Mesenchymal stem cell (in vitro differentiated cells and primary cell): ENCODE measurements at places on chromosomes 3 and 15.

DNA sequence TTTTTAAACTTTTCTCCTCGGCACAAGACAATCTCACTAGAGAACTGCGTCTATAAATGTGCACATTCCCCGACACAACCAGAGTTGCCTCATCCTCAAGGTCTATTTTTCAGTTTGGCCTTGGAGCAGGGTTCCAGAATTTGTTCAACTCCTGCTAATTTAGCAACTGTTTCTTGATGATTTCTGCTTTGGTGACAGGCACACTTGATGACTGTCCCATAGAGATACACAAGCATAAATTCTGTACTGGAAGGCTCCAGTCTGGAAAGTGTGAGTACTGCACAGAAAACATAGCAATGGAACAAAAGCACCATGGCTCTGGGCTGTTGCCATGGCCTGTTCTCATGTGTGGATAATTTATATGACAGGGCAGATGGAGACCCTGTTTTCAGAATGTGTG is 379.6 kb upstream of the PDZRN3 start:
- DNase-seq, result no peak
- no peaks in the 10 kb centered on the region for H3K27me3 ChIP-seq
- no peak overlapping the region for H3K27ac ChIP-seq
- H3K36me3 ChIP-seq, result no peaks in the 10 kb centered on the region

- peaks cover 30% of the 10 kb centered on the region for H3K36me3 ChIP-seq
- no peaks in the 10 kb centered on the region for H3K27me3 ChIP-seq
- peak overlapping the region; percentile 98 for H3K27ac ChIP-seq
- no peak overlapping the region for H3K4me3 ChIP-seq
Measured at GRCh38 chr3:129592381-129593131, 13.9 kb downstream of the PLXND1 start.

DNA sequence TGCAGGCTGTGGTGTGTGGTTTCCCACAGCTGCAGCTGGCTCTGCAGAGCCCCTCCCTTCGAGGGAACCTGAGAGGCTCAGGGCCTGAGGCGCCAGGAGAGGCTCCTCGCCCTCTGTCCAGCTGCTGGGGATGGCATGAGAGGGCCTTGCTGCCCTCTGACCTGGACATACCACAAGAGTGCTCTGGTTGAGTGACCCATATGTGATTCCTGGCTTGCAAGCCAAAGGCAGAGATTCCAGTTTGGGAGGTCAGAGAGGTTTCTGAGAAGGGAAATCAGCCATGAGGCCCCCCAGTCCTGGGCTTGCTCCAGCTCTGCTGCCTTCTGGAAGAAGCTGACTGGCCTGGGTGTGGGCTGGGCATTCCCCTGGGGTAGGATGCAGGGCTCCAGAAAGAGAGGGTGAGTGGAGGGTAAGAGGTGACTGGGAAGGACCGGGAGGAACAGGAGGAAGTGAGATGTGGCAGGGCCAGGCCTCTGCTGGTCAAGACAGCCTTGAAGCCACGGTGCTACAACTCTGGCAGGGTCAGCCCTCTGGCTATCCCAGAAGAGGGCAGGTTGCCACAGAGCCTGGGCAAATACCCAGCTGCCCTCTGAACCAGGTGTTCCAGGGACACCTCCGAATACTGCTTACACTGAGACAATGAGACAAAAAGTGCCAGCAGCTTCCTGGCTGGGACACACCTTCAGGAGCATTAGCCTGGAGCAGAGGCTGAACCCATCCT is 16.0 kb upstream of the SRP14 start:
- no peaks in the 10 kb centered on the region for H3K27me3 ChIP-seq
- peaks cover 52% of the 10 kb centered on the region for H3K4me1 ChIP-seq
- DNase-seq, result peak; percentile 77
- H3K36me3 ChIP-seq, result peaks cover 5% of the 10 kb centered on the region
- H3K4me3 ChIP-seq, result no peak overlapping the region

DNA sequence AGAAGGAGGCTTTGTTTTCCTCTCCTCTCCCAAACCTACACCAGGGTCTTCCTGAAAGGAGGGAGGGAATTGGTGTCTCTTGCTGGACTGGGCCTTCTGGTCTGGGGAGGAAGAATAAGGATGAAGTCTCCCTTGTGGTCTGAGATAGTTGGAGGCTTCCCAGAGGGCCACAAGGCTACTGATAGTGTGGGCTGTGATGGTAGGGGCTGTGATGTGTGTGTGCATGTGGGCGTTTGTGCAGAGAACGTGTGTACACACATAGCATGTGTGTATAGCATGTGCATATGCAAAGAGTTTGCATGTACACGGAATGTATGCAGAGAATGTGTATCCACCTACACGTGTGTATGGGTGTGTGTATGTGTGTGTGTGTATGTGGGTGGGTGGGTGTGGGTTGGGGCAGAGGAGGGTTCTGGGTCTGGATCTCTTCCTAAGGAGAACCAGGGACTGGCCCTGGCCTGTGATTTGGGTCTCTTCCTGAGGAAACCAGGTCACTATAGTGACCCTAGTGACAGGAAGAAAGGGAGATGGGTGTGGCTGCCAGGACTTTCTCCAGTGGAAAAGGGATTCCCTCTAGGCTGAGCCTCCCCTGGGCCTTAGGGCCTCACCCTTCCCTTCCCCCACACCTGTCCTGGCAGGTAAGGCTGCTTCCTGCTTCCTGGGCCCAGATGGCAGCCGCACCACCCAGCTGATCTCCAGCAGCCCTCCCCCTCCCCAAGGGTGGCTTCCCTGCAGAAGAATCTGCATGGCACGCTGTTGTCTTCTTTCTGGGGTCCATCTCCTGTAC is 1.7 kb downstream of the FLNB start:
- H3K27me3 ChIP-seq, result no peaks in the 10 kb centered on the region
- DNase-seq, result peak; percentile 42
- peak overlapping the region; percentile 76 for H3K4me3 ChIP-seq
- H3K27ac ChIP-seq, result no peak overlapping the region

- no peaks in the 10 kb centered on the region for H3K4me1 ChIP-seq
- H3K27ac ChIP-seq, result peak overlapping the region; percentile 51
- H3K36me3 ChIP-seq, result peaks cover 7% of the 10 kb centered on the region
- peak; percentile 82 for DNase-seq
Measured at GRCh38 chr3:115806501-115806900, 183.2 kb downstream of the GAP43 start.

GRCh38 chr3:195834675-195835583 is 23.2 kb upstream of the MUC4 start:
- H3K4me1 ChIP-seq, result no peaks in the 10 kb centered on the region
- no peak overlapping the region for H3K27ac ChIP-seq

DNA sequence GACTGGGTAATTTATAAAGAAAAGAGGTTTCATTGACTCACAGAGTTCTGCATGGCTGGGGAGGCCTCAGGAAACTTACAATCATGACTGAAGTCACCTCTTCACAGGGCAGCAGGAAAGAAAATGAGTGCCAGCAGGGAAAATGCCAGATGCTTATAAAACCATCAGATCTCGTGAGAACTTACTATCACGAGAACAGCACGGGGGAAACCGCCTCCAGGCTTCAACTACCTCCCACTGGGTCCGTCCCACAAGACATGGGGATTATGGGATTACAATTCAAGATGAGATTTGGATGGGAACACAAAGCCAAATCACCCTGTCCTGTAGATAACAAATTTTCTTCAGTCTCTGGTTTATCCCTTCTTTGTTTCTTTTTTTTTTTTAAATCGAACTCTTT is 31.0 kb upstream of the AVEN start:
- H3K27me3 ChIP-seq, result no peaks in the 10 kb centered on the region
- H3K36me3 ChIP-seq, result no peaks in the 10 kb centered on the region
- no peak for DNase-seq

DNA sequence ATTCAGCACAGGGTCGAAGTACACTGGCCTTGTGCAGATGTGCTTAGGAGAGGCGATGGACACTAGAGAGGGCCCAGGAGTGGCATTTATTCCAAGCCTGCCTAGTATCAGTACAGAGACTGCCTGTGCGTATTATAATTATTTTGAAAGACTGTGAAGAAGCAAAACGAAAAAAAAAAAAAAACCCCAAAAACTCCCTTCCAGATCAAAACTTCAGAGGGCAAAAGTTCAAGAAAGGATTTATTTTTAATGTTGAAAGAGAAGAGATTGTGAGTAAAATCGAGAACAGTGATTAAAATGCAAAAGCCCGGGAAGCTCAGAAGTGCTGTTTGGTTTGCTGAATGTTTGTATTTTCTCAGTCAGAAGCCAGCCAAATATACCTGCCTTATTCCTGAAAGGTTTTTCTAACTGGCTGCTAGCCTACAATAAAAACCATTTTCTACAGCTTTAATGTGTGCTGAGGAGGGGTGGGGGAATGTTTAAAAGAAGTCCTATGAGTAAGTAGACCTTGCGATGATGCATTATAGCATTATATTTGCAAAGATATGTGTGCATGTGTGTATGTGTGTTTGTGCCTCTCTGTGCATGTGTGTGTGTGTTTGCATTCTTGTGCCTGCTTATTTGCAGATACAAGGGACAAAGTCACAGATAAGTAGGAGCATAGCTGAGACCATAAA is 19.3 kb upstream of the LZTFL1 start:
- no peak overlapping the region for H3K27ac ChIP-seq
- H3K4me1 ChIP-seq, result no peaks in the 10 kb centered on the region
- no peak for DNase-seq
- no peaks in the 10 kb centered on the region for H3K36me3 ChIP-seq

GRCh38 chr3:140332131-140332530 is 345.7 kb upstream of the TRIM42 start:
- H3K27ac ChIP-seq, result no peak overlapping the region
- no peak overlapping the region for H3K4me3 ChIP-seq

DNA sequence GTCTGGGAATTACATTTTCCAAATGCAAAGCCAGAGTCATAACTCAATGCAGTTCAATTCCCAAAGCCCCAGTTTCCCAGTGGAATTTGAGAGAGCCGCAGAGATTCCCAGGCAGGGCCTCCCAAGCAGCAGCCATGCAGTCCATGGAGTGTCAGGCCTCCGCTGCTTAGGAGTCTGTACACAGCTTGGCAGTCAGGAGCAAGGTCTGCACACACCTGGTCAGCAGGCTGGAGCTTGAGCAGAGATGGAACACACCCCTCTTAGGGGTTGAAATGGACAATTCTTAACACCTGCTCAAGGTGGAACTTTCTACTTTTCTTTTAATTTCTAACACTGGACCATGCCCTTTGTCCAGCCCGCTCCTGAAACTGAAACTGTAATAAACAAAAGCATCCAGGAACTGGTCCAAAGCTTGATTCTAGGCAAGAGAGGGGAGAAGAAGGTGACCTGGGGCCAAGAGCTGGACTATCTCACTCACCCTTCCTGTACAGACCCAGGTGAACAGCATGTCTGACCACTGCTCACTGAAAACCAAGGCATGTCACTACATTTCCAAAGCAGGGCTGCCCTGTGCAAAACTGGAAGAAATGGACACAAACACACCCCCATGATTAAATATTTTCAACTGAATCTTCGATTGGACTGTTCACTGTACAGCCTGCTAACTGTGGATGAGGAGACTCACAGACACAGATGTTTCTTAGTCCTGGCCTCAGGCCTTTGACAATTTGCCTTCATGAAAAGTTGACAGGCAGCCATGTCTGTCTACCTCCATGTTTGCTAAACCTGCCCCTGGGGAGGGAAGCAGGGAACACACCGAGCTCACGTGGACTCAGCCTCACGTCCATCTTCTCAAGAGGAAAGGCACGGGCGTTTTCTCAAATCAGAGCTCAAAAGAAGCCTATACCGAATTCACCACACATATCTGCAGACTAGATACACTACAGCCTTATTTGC is 48.6 kb upstream of the DUSP7 start:
- H3K4me1 ChIP-seq, result peaks cover 4% of the 10 kb centered on the region
- H3K4me3 ChIP-seq, result no peak overlapping the region
- H3K27me3 ChIP-seq, result no peaks in the 10 kb centered on the region
- DNase-seq, result no peak
- no peak overlapping the region for H3K27ac ChIP-seq
- H3K36me3 ChIP-seq, result peaks cover 7% of the 10 kb centered on the region

DNA sequence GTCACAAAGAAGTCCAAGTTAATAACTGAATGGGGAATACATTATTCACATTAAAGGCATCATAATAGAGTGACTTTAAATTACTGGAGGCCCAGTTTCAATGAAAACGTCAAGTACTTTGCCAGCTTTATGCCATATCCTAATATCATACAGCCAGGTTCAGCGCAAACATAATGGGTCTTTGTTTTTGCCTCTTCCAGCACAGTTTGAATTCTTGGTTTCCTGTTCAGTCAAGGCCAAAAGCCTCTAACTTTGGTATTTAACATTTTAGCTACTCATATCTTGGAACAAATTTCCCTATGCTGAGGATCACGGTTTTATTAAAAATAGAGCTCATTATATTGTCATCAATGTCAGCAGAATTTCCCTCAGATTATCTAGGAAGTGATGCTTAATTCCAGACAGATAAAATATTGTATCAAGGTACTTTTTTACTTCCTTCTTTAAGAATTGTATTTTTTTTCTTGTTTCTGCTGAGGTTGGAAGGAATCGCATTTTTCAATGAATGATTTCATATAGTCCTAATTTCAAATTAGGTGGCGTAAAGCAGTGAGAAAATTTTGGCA is 269.2 kb downstream of the THRB start:
- no peak overlapping the region for H3K27ac ChIP-seq
- H3K36me3 ChIP-seq, result peaks cover 8% of the 10 kb centered on the region
- no peaks in the 10 kb centered on the region for H3K27me3 ChIP-seq
- DNase-seq, result no peak
- H3K4me3 ChIP-seq, result no peak overlapping the region

DNA sequence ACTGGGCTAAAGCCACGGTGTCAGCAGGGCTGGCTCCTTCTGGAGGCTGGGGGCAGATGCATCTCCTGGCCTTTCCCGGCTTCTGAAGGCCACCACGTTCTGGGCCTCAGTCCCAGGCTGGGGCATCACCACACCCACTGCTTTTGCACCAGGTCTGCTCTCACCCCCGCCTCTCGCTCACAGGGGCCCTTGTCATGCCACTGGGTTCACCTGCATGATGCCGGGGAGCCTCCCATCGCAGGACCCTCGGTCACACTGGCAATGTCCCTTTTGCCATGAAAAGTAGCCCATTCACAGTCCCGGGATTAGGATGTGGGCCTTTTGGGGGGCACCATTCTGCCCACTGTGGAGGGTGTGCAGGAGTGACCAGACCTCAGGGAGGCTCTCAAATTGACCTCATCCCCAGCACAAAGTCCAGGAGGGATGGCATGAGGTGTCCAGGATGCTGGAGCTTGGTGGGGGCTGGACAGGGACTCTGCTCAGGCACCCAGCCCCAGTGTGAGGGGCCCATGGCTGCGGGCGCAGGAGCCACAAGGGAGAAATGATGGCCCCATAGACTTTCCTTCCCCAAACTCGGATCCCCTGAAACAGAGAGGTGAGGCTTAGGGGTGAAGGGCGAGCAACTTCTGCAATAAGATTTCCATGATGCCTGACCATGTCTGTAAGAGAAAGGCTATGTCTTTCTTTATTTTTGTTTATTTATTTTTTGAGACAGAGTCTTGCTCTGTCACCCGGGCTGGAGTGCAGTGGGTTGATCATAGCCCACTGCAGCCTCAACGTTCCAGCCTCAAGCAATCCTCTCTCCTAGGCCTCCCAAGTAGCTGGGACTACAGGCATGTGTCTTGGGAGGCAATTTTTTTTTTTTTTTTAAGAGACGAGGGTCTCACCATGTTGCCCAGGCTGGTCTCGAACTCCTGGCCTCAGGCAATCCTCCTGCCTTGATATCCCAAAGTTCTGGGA is 189.1 kb downstream of the GOLGA6L6 start:
- H3K36me3 ChIP-seq, result no peaks in the 10 kb centered on the region
- no peak for DNase-seq
- no peak overlapping the region for H3K27ac ChIP-seq
- H3K27me3 ChIP-seq, result no peaks in the 10 kb centered on the region
- no peak overlapping the region for H3K4me3 ChIP-seq

- H3K4me1 ChIP-seq, result no peaks in the 10 kb centered on the region
- H3K4me3 ChIP-seq, result peak overlapping the region; percentile 65
- H3K27ac ChIP-seq, result no peak overlapping the region
- peaks cover 5% of the 10 kb centered on the region for H3K36me3 ChIP-seq
- no peak for DNase-seq
- no peaks in the 10 kb centered on the region for H3K27me3 ChIP-seq
Measured at GRCh38 chr3:16437640-16438039, 75.9 kb downstream of the RFTN1 start.
